ENCODE measurements at places on chromosomes 1 and 21.
A peak's percentile ranks its signal among the peaks of the same experiment; 100 is the strongest.

GRCh38 chr21:43699933-43700599 lies 18.9 kb upstream of the PDXK start:
- DNase-seq, result no peak

GRCh38 chr1:43976045-43976444 lies 1.3 kb downstream of the ATP6V0B start:
- DNase-seq, result no peak

GRCh38 chr1:209657918-209658317 lies 5.7 kb upstream of the LAMB3 start:
- no peak for DNase-seq

- DNase-seq, result no peak
These were observed 46.4 kb downstream of the NRIP1 start for GRCh38 chr21:15018382-15018781.

GRCh38 chr1:113003751-113004690 lies 48.0 kb upstream of the SLC16A1 start:
- no peak for DNase-seq

GRCh38 chr1:32884726-32885125 lies 1.6 kb upstream of the HPCA start:
- DNase-seq, result no peak

DNA sequence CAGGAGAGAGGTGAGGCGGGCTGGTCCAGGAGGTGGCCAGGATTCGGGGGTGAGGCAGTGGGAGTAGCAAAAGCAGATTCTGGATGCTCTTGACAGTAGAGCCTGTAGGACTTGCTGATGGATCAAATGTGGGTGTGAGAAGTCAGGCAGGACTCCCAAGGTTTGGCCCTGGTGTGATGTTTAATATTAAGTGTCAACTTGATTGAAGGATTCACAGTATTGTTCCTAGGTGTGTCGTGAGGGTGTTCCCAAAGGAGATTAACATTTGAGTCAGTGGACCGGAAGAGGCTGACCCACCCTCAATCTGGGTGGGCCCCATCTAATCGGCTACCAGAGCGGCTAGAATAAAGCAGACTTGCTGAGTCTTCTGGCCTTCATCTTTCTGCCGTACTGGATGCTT lies 6.8 kb upstream of the RAB4A start:
- no peak for DNase-seq

DNA sequence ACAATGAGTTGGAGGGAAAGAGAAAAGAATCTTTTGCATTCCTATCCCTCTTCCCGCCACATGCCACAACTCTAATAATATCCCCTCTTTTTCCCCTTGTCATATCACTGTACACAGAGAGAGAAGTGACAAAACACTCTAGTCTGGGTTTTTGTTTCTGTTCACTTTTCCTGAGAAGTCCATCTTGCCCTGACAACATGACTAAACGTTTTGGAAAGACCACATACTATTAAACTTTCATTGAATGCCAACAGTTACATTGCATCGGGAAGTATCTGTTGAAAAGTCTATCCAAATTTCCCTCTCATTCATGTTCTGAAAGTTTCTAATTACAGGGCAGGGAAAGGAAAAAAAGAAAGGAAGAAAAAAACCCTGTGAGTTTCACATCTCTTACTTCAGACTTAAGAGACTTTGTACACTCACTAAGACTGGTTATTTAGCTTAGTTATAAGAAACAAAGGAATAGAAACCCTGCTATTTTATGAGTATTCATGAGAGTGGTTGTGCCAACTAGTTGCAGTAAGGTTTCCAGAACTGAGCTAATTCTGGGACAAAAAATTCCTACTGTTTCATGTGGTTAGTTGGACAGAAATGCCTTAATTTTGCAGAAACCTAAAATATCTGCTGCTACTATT lies 16.9 kb downstream of the PLA2G4A start:
- no peak for DNase-seq

DNA sequence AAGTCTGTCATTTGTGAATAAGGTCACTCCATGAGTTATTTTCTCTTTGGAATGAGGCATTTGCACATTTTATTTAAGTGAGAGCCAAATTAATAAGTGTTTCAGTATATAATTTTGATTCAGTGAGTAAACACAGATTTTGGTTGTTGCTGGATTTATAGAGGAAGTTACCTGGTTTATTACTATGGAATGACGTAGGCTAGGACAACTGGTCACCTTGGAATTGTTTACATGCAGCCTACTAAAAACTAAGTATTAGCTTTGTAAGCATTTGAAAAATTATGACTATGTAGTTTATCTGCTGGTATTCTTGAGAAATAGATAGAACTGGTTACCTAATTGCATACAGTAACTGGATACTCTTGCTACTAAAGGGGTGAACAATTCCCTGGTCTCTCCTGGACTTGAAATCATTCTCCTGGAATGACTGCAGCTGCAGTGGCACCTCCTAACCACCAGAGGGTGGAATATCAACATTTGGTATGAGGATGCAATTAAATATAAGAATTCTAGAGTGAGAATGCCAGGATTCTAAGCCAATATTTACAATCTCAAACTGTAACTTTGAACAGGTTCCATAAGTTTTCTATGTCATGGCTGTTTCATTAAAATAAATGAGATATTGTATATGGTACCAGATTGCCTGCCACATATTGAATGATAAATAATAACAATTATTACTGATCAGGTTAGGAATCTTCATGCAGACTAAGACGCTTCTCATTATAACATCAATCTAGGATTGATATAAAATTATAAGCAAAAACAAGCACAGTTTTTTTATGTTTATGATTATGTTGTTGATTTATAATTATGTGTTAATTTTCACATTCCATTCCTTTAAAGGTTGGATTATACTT lies 3.5 kb upstream of the KRTAP27-1 start:
- peak; percentile 33 for DNase-seq

GRCh38 chr1:15916417-15916816 lies 59.5 kb downstream of the ZBTB17 start:
- DNase-seq, result no peak

DNA sequence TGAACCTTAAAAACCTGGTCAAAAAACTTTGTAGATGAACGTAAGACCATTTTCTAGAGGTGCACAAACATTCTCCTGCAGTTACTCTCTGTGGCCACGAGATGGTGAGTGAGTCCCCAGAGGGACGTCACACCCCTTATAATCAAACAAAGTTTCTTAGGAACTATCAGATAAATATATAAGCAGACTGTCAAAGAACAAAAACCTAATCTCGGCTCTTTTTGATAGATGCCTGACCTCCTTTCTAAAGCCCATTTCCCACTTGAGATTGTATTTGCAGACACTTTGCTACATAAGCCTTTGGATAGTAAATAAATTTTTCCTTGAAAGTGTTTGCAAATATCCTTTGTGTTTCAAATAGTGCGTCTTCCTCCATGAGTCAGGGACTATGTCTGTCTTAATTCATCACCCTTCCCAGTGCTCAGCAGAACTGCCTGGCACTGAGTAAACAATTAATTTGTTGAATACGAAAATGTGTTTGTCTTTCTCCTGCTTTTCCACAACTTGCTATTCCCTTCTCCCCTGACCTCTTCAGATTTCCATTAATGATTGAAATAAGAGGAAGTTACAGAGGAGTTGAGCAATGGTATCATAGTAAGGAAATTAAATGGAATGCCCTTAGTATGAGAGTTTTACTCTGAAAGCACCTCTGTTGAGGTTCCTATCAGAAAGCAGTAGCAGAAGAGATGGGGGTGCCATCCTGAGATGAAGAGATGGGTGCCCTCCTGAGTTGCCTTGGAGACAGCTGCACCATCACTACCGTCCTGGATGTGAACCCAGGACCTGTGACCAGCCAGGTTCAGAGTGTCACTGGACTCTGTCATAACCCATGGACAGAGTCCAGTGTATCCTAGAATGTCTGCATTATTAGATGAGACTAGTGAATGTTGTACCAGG lies 57.8 kb upstream of the RAVER2 start:
- no peak for DNase-seq

DNA sequence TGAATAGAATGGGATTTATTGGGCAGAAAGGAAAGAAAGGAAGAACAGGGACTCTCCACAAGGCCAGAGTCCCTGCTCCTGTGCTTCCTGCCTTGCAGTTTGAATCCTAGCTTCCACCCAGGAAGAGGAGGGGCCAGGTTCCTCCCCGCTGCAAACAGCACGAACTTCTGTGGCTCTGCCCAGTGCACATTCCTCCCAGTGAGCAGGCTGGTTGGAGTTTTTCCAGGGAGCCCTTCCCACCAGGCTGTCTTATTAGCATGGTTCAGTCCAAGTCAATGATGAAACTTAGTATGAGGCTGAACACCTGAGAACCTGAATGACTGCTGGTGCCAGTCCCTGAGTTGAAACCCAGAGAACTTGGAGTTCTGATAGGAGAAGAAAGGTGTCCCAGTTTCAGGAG lies 247.2 kb downstream of the DUSP10 start:
- no peak for DNase-seq

GRCh38 chr1:24893431-24893830 lies 36.6 kb downstream of the RUNX3 start:
- DNase-seq, result no peak

DNA sequence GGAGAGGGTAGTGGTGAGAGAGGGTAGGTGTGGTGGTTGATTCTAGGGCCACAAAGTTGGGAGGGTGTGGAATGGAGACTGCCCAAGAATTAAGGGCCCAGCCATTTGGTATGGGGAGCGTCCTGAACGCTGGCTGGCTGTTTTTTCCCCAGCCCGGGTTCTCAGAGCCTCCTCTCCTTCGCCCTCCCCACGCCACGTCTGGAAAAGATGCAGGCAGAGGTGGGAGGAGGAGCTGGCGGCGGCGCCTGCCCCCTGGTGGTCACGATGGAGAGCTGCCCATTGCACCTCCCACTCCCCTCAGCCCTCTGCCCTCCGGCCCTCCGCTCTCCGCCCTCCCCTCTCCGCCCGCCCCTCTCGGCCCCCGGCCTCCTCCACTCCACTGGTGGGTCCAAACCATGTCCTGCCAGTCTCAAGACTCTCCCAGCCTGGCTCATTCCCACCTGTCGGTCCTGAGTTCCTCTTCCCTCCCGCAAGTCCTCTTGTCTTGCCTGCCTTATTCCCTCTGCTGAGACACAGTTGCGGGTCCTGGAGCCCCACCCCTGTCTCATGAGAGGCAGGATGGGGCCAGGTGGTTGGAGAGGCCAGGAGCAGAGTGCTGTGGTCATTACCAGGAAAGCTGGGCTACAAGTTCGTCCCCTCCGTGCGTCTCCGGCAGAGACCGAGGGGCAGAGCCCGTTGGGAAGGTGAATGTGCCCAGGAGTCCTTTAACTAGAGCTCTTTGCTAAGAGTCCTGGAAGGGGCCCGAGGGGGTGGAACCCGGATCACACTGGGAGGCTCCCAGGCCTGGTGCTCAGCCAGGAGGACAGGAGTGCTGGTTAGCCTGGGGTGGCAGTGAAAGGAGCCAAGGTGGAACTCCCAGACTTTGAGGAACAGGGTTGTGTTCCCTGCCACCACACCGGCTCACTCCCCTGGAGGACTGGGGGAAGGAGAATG lies 22.6 kb downstream of the ETNK2 start:
- peak; percentile 72 for DNase-seq

GRCh38 chr1:93716941-93717368 lies 35.3 kb upstream of the BCAR3 start:
- DNase-seq, result no peak

DNA sequence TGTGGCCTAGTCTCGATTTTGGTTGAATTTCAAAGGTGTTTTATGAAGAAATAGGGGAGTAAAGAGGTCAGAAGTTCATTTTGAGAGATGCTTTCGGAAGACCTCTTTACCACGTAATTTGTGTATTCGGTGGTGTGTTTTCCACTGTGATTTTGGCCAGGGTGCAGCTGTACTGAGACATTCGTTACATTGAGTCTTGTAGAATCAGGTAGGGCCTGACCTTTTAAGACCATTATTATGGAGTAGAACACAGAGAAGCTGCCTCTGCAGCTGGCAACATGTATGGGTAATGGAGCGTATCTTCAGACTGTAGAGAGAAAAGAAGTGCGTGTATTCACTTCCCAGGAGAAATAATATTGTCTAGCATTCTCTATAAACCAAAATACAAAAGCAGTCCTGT lies 326.5 kb downstream of the PDE4B start:
- no peak for DNase-seq

DNA sequence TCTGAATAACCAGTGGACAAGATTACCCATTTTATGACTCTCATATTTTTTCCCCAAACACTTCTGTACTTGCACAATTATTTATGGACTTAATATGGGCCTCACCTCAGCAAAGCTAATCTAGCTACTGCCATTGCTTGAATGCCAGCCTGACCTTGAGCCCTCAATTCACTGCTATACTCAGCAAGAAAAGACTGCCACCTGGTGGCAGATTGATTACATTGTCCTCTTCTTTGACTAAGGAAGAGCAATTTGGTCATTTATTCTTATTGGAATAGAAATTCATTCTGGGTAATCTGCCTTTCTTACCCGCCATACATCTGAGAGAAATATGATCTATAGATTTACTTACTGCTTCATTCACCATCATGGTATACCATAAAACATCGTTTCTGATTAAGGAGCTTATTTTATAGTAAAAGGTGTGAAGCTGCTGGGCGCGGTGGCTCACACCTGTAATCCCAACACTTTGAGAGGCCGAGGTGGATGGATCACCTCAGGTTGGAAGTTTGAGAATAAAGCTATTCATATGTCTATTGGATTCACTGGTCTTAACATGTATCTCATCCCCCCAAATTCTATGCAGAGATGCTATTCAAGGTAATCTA lies 32.9 kb upstream of the DIPK1A start:
- DNase-seq, result peak; percentile 74

DNA sequence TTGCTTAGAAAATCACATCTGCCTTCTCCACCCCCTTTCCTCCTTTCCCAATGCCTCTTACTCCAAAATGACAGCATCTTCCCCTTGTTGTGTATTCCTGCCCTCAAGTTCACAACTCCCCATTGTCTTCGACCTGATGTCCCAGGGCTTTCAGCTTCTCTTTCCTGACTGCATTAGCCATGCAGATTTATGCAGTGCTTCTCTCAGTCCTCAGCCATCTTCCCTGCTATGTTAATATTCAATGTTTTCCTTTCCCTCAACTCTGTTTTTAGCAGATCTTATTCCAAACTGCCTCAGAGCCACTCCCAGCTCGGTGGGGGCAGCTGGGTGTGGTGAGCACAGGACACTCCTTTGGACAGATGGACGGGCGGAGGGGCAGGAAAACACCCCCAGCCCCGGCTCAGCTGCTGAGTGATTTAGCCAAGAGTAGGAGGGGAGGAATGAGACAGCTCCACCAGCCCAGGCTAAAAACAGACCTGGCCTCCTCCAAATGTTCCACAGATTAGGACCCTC lies 71.0 kb downstream of the CD2 start:
- no peak for DNase-seq

- no peak for DNase-seq
These were observed 26.2 kb downstream of the ARHGEF10L start for GRCh38 chr1:17565461-17566252.

DNA sequence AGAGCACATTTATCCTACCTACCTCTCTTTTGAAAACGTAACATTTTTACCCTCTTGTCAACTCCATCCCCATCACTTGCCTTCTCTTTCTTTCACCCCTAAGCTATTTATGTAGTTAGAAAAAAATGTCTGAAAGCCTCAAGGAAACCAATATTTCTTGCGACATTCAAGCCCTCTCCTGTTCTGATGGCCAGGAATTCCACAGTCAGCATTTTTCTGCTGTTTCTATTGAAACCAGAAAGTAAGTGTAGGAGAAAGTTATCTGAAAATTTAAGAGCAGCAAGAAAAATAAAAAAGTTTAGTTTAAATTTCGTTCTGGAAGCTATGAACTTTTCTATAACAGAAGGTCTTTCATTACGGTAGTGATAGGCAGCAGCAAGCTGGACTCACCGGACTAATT lies 247.6 kb upstream of the PBX1 start:
- no peak for DNase-seq

- DNase-seq, result peak; percentile 34
These were observed 148.1 kb downstream of the RGS7 start for GRCh38 chr1:241208910-241209379.

- no peak for DNase-seq
These were observed 48.3 kb downstream of the LRRC8C start for GRCh38 chr1:89681045-89681729.

- DNase-seq, result no peak
These were observed 445.4 kb upstream of the NFIA start for GRCh38 chr1:60636946-60637345.

Data from NCI-H1092 (cell line).